ENCODE measurements at places on chromosomes 16 and 17.

- DNase-seq: no peak
Observed at GRCh38 chr17:77616254-77616731, 342.2 kb upstream of the TNRC6C start.

DNA sequence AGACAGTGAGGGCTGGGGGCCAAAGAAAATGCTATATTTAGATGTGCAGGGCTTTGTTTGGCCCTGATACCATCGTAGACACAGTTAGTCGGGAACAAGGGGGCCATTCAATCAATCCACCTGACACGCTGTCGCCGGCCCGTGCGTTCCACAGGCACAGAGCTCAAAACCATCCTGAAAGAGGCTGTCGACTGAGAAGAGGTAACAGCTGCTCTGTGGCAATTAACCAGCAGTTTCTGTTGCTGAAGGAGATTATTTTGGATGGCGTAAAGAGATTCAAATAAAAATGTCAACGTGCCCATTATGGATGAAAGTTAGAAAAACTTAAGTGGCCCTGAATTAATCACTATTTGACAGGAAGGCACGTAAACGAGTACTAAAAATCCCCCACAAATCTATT, 276.2 kb upstream of the IRX5 start:
- no peak for DNase-seq

- DNase-seq: no peak
Observed at GRCh38 chr17:3813171-3813570, 12.2 kb upstream of the ITGAE start.

GRCh38 chr17:44007346-44008204, 3.2 kb downstream of the NAGS start:
- DNase-seq: no peak

GRCh38 chr17:6494239-6494941, 50.1 kb downstream of the PIMREG start:
- no peak for DNase-seq

GRCh38 chr16:4317532-4318450, 1.9 kb downstream of the GLIS2 start:
- no peak for DNase-seq

All from activated CD4-positive, alpha-beta T cell treated with anti-CD3 and anti-CD28 coated beads for 48 hours (primary cell).